ENCODE measurements at places on chromosomes 13 and 19. TPM values are rescaled to one million over a fixed set of nuclear protein-coding genes. Genes with fewer than 3 reads are reported as not detected.

DNA sequence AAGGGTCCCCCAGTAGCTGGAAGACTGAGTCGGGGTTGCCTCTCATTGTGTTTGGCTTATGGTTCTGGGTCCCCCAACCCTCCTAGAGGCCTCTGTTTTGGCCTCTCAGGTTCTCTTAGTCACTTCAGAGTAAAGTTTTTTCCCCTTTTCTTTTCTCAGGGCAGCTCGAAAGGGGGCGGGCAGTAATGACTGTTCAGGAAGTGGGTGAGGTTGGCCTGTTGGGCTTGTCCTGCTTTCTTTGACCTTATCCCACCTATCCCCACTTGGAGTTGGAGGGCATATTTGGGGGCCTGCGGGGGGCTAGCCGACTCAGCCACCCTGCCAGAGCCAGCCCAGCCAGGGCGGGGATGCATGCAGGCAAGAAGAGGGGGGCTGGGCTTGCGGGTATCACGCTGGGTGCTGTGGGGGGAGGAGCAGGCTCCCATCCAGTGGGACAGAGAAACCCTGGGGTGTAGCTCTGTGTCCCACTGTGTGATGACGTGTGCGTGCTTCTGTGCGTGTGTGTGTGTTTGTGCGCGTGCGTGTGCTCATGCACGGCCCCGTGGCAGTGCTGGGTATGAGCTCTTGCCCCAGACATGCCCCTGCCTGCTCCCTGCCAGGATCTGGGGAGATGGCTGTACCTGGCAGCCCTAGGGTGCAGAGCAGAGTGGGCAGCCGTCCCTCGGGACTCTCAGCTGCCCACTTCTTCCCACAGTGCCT is 1.4 kb downstream of the CIC start:
- DNase-seq = peak; percentile 82
- peak overlapping the region; percentile 98 for H3K27ac ChIP-seq
- H3K36me3 ChIP-seq = peaks cover 4% of the 10 kb centered on the region
- no peaks in the 10 kb centered on the region for H3K27me3 ChIP-seq
- peaks cover 40% of the 10 kb centered on the region for H3K4me1 ChIP-seq
- H3K4me3 ChIP-seq = peak overlapping the region; percentile 81

DNA sequence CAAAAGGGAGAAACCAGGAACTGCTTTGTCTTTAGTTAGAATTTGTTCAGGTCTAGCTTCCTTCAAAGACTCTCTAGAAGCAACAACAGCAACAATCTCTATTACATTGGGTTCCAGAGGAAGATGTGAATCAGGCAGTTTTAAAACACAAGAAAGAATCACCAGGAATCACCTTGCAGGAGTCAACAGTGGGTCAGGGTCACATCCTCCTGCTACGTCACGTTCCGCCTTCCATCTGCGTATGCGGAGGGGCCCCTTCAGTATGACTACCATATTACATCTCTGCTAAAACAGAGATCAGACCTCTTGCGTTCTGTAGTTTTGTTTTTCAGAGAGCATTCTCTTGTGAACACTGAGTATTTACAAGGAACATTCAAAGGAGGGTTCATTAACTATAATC is 147.8 kb upstream of the STARD13 start:
- H3K27ac ChIP-seq = no peak overlapping the region
- H3K4me3 ChIP-seq = no peak overlapping the region
- no peak for DNase-seq
- no peaks in the 10 kb centered on the region for H3K4me1 ChIP-seq
- no peaks in the 10 kb centered on the region for H3K36me3 ChIP-seq
- H3K27me3 ChIP-seq = no peaks in the 10 kb centered on the region

Gene TMEM238
- 1.1 TPM for total RNA-seq

DNA sequence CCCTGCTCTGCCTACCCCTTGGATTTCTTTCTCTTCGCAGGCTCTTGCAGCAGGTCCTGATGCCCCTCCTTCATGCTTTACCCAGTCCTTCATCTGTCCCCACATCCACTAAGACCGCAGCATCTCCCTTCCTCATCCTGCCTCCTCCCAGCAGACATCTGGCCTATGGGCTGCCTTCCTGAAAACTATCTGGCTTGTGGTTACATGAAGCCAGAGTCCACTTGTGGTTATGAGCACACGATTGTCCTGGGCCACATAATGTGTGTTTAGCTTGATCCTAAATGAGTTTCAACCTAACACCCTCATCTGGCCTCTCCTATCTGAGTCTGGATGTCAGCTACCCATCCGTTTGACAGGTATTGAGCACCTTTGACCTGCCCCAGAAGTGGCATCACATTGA is 5.5 kb upstream of the ZNF175 start:
- no peak overlapping the region for H3K27ac ChIP-seq
- DNase-seq = no peak

Gene GAPDHS
- not detected for total RNA-seq

Gene FOXA3
- total RNA-seq = not detected

- H3K27ac ChIP-seq = no peak overlapping the region
- H3K27me3 ChIP-seq = no peaks in the 10 kb centered on the region
- H3K4me3 ChIP-seq = no peak overlapping the region
- H3K4me1 ChIP-seq = no peaks in the 10 kb centered on the region
Observed at GRCh38 chr13:94020833-94021232, 458.6 kb downstream of the DCT start.

Gene C19orf85
- total RNA-seq = not detected

DNA sequence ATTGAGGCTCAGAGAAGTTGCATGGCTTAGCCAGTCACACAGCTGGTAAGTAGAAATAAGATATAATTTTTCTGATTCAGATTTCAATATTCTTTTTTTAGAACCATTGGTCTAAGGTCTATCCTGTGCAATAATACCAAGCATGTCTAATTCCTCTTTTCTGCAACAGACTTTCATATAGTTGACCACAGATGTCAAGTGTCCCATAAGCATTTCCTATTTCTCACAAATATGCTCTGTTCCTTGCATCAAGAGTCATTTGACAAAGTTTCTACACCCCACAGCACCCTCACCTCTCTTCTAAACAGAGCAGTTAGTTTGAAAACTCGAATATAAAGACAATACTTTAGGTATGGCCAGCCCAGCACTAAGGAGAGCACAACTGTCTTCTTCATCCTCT is 26.8 kb upstream of the SACS start:
- no peak overlapping the region for H3K27ac ChIP-seq
- no peak for DNase-seq
- peaks cover 45% of the 10 kb centered on the region for H3K4me1 ChIP-seq
- H3K36me3 ChIP-seq = no peaks in the 10 kb centered on the region

Measured in psoas muscle (tissue), 8 donors.